Umbilical cord (tissue), 2 donors: ENCODE measurements at places on chromosomes 3 and 15. TPM values are rescaled to one million over a fixed set of nuclear protein-coding genes. Genes with fewer than 3 reads are reported as not detected.

The GNAT1 gene
- total RNA-seq = not detected

The SOX14 gene
- total RNA-seq = 0.72 TPM

The PDE12 gene
- total RNA-seq = 12.5 TPM

The MUSTN1 gene
- 6.7 TPM for total RNA-seq

The CCR9 gene
- 0.48 TPM for total RNA-seq

The TMEM207 gene
- total RNA-seq = 1.2 TPM

The B4GALT4 gene
- total RNA-seq = 50.6 TPM

The COL8A1 gene
- 364 TPM for total RNA-seq

The SYNPR gene
- 9.9 TPM for total RNA-seq

The CELSR3 gene
- total RNA-seq = 3.4 TPM

The MASP1 gene
- 7.2 TPM for total RNA-seq

The GOLGA8J gene
- 2.6 TPM for total RNA-seq

The AEN gene
- 18.1 TPM for total RNA-seq

The IL17RD gene
- total RNA-seq = 5.8 TPM

The DNAJA4 gene
- 30.1 TPM for total RNA-seq

The PLSCR2 gene
- total RNA-seq = not detected

The FBXW12 gene
- total RNA-seq = 6.0 TPM

The GPR156 gene
- 0.96 TPM for total RNA-seq

The ARPIN gene
- 16.6 TPM for total RNA-seq

The RMDN3 gene
- total RNA-seq = 9.4 TPM

The ACTRT3 gene
- total RNA-seq = 2.6 TPM

The RFX7 gene
- 7.0 TPM for total RNA-seq

The SEMA6D gene
- 17.1 TPM for total RNA-seq

The TRIM69 gene
- total RNA-seq = 19.0 TPM

The TMCC1 gene
- total RNA-seq = 45.3 TPM

The AHSG gene
- not detected for total RNA-seq

The ARHGEF3 gene
- 9.9 TPM for total RNA-seq

The AMOTL2 gene
- total RNA-seq = 174 TPM

The IGSF11 gene
- total RNA-seq = 7.7 TPM

The SPPL2A gene
- 69.3 TPM for total RNA-seq

The RPSA gene
- total RNA-seq = 629 TPM

The SLC22A13 gene
- 0.48 TPM for total RNA-seq

The FHIT gene
- 7.9 TPM for total RNA-seq

The CAV3 gene
- total RNA-seq = not detected

The SYNM gene
- total RNA-seq = 230 TPM

The ATP10A gene
- total RNA-seq = 18.3 TPM

The STRIT1 gene
- not detected for total RNA-seq

The TIGIT gene
- 5.5 TPM for total RNA-seq

The ARPP21 gene
- 17.8 TPM for total RNA-seq

The ANKRD63 gene
- not detected for total RNA-seq

The RABL3 gene
- total RNA-seq = 16.6 TPM

The C3orf20 gene
- total RNA-seq = not detected

The KLHL40 gene
- not detected for total RNA-seq
